ENCODE measurements at places on chromosomes 16 and 17. TPM values are rescaled to one million over a fixed set of nuclear protein-coding genes. Genes with fewer than 3 reads are reported as not detected.

Gene DPEP1
- not detected for total RNA-seq

Gene C1QTNF8
- not detected for total RNA-seq

Gene OR1F1
- total RNA-seq: not detected

Gene TEX14
- 0.11 TPM for total RNA-seq

Gene CDK12
- total RNA-seq: 86.9 TPM

Gene CXCL16
- 2.8 TPM for total RNA-seq

GRCh38 chr17:34637548-34638525, 58.5 kb downstream of the TMEM132E start:
- peak; percentile 63 for DNase-seq

- DNase-seq: no peak
These were observed 45.2 kb downstream of the MFSD11 start for GRCh38 chr17:76783146-76783545.

- DNase-seq: no peak
These were observed 70.8 kb downstream of the LYRM1 start for GRCh38 chr16:20971401-20971800.

DNA sequence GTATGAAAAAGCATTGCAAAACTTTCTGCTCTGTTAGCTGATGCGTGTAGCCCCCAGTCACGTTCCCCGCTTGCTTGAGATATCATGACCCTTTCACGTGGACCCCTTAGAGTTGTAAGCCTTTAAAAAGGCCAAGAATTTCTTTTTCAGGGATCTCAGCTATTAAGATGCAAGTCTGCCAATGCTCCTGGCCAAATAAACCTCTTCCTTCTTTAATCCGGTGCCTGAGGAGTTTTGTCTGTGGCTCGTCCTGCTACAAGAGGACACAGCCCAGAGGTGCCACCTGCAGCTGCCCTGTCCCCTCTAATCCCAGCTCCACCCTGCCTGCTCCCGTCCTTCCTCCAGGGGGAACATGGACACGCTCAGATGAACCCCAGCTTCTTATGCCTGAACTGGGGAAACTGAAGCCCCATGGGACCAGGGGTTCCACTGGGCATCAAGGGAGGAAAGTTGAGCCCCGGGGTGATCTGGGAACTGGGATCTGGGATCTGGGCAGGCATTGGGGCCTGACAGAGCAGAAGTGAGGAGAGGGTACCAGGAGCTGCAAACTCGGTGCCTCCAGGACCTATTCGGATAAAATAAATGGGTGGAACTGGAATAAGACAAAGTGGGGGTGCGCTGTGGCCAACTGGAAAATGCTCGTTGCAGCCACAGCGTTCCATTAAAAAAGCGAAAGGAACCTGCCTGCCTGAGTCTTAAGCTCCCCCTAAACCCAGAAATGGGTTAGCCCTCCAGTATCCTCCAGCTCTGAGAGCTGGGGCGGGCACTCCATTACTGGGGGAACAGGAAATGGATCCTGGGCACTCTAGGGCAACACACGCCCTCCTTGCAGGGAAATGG, 19.7 kb downstream of the QPRT start:
- no peak for DNase-seq

GRCh38 chr17:3982113-3982512, 17.9 kb upstream of the ATP2A3 start:
- DNase-seq: no peak

- no peak for DNase-seq
These were observed 1.0 kb upstream of the KRT20 start for GRCh38 chr17:40886090-40886489.

DNA sequence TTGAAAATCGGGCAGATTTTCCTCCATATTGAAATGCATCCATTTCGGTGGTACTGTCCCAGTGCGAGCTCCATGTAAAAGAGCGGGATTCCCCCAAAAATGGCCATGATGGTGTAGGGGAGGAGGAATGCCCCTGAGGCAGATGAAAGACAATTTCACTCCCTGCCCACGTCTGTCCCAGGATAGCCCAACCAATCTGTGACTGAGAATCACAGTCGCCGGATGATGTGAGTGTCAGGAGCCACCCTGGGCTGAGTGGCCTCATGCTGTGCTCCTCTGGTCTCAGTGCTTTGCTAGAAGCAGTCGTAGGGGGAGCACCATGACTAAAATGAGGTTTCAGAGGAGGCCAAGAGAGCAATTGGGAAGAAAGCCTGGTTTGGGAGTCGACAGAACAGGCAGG, 16.7 kb downstream of the SLC6A4 start:
- no peak for DNase-seq

GRCh38 chr17:78393575-78393974, 15.1 kb downstream of the PGS1 start:
- DNase-seq: no peak

- no peak for DNase-seq
These were observed at the start of gene MEIOB for GRCh38 chr16:1871974-1872635. TSS of gene MEIOB (minus strand) at chr16:1872164. CDS start at chr16:1868175, 3,989 bp downstream.

DNA sequence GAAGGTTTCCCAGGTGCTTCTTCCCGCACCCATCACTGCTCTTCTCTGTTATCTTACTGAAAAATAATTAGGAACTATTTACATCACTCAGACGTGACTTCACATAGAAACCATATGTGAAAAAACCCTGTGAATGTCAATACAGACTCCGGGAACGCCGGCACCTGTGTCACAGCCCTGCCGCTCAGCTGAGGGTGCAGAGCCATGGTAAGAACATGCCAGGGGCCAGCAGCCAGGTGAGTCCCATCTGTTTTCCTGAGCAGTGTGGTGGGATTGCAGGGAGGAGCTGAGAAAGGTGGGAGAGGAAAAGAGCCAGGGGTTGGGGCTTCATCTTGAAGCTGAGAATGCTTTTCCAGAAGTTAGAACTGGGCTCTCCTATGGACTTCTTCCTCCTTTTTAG, 13.7 kb downstream of the FOXF1 start:
- no peak for DNase-seq

DNA sequence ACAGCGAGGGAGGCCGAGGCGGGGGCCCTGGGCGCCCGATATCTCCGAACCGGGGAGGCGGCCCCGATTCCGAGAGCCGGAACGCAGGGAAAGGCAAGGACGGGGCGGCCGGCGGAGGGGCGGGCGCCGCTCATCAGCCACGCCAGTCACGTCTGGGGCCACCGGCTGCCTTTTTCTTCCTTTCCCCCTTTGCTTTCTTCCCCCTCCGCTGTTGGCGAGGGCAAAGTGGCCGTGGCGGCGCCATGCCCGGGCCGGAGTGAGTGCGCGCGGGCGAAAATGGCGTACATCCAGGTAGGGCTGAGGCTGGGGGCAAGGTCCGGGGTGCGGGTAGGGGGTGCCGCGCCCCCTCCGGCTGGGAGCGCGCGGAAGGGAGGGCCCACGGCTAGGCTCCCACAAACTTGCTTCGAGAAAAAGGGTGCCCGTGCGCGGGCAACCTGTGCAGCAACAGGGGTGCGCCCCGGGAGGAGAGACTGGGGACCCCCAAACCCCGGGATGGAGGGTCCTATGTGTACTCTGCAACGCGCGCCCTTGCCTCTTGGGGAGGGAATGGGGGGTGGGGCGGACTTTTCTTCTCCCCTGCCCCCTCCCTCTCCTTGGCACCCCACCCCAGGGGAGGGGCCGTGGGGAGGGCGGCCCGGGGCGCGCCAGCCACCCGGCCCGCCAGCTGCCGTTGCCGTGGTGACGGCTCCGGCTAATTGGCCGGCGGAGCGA, 486 bp downstream of the SYT17 start:
- no peak for DNase-seq

GRCh38 chr17:28335959-28336871, 654 bp downstream of the TNFAIP1 start:
- DNase-seq: no peak

GRCh38 chr16:71843572-71843971, 2.2 kb upstream of the ATXN1L start:
- DNase-seq: no peak

DNA sequence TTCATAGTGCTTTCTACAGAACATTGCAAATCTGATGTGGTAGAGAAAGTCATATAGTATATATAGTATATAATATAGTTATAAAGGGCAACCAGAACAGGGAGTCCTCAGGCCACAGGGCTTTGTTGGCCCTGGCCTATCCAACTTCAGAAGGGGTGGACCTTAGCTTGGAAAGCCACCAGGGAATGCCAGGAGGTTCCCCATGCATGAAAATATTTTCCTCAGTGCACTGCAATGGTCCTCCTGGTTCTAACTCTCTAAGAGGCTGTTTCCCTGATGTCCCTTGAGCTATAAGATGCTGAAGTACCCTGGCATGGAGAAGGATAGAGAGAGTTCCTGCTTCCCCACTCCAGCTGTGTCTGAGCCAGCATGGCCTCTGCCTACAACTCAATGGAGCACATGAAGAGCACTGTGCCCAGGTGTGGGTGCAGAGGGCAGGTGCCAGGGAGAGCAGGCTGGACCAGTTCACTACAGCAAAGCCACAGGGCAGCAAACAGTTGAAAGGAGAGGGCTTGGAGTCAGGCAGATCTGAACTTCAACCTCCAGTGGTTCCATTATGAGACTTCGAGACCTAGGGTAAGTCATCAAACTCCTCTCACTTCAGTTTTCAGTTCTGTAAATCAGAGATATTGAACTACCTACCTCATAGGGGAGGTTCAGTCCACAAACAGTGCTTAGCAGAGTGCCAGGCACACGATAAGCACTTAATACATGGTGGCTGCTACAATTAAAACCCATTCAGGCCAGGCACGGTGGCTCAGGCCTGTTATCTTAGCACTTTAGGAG, 183.1 kb downstream of the SALL1 start:
- no peak for DNase-seq

DNA sequence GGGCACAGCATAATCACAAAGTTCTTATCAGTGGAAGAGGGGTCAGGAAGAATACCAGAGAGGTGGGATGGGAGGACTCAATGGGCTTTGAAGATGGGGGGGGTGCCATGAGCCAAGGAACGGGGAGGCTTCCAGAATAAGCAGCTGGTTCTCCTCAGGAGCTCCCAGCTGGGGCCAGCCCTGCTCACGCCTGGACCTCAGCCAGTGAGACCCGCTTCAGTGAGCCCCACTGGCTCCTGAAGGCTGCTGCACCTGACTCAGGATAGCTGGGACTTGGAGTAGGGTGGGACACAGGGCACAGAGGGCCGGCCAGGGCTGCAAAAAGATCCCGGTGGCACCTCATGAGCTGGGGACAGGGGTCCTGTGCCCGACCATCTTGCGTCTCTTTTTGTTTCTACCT, 24.4 kb upstream of the ZC3H18 start:
- DNase-seq: no peak

- no peak for DNase-seq
These were observed 60.2 kb downstream of the WSB1 start for GRCh38 chr17:27354051-27354490.

DNA sequence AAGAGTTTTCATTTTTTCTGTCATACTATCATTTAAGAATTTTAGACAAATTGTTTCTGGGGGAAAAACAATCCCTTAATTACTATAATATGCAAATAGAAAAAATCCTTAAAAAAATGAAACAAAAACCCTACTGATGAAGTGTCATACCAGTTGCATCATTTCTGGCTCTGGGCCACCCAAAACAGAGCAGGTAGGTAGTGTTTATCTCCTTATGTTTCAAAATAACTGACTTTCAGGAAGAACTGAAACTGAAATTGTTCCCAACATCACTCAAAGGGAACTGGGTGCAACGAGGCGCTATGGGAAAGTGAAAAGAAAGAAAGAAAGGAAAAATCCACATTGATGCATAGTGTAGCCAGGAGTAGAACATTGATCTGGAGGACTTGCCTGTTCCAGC, 653.1 kb upstream of the SOX9 start:
- no peak for DNase-seq

DNA sequence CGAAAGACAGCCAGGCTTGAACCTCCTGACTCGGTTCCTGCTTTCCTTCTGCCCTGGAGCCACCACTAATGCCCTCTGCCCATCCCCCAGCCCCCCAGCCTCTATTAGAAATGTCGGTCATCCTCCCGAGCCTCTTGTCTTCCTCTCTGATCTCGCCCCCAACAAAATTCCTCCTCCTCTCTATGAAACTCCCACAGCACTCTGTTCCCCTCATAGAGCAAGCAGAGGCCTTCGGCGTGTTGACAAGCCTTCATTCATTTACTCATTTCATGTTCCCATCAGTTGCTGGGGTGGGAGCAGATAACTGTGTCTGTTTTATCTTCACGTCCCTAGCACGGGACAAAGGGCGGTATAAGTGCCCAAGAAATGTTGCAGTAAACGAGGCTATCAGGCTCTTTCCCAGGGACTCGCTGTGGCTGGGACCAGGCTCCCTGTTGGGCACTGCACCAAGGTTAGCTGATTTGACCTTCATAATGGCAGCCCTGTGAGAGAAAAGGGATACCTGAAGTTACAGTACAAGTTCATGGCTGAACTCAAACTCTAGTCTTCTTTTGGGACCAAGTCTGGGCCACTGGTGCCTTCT, 7.8 kb downstream of the FBXL19 start:
- DNase-seq: no peak

GRCh38 chr16:31713945-31714902, 159.4 kb upstream of the ZNF267 start:
- no peak for DNase-seq

DNA sequence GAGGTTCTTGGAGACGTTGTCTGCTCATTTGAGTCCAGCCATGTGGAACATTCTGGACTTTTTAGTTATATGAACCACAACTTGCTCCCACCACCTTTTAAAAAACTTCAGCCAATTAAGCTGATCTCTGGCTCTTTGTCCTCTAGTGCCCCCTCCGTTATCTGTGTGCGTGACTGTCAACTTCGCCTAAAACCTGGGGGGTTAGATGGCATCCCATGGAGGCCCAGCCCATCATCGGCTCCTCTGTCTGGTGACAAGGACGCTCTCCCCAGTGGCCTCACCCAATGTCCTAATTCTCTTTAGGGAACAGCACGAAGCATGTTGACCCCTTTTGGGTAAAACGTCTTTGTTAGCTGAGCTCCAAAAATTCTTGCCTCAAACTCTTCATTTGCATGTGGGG, 341.0 kb upstream of the TNRC6C start:
- no peak for DNase-seq

GRCh38 chr17:4261452-4261851, 2.3 kb downstream of the ANKFY1 start:
- DNase-seq: no peak

DNA sequence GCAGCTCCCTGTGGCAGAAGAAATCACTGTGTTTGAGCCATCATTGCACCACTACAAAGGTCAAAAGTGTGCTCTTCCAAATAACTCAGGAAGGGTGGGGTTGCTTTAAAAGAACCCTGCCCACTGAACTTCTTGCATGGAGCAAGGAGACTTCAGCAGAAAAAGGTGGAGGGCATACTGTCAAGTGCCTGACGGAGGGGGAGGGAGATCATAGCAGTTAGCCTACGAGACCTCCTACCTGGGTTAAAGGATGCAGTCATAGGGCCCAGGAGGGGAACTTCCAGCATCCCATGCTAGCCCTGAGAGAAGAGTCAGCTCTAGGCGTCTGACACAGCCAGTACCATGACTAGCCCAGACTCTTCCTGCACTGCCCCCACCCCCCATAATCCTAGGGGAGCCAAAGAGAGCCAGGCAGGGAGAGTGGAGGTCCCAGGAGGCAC, 45.3 kb upstream of the MSI2 start:
- DNase-seq: no peak

DNA sequence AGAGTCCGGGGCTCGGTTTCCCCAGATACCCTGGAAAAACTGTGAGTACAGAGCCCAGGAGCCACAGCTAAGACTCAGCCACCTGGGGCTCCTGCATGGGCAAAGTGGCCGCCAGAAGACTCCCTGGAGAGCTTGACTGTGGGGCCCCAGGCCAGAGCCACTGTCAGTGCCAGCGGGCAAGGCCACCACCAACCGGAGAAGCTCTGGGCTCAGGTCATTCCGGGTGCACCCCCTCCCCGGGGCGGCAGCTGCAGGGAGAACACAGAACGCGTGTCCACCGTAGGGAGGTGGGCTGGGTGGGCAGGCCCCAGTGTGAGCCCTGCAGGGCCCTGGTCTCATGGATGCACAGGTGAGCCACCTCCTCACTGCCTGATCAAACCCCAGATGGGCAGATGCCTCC, 22.3 kb upstream of the RBFOX3 start:
- DNase-seq: no peak

- DNase-seq: no peak
These were observed 581 bp downstream of the CHST5 start for GRCh38 chr16:75535211-75535843.

Measured in CD8-positive, alpha-beta memory T cell (primary cell).